WTC11 (cell line): ENCODE measurements at places on chromosomes 3 and 15. TPM values are rescaled to one million over a fixed set of nuclear protein-coding genes. Genes with fewer than 3 reads are reported as not detected.
A peak's percentile ranks its signal among the peaks of the same experiment; 100 is the strongest.

The CLN6 gene
- total RNA-seq: 50.2 to 52.2 TPM (median 50.8 TPM) in 3 replicates

The CCR2 gene
- total RNA-seq: 0.07 TPM in 1 of 3 replicates, not detected in the others

GRCh38 chr15:64883997-64884511 is 27.6 kb upstream of the ANKDD1A start:
- H3K27me3 ChIP-seq: no peaks in the 10 kb centered on the region
- H3K4me3 ChIP-seq: no peak overlapping the region
- peaks cover 4% of the 10 kb centered on the region for H3K4me1 ChIP-seq
- H3K36me3 ChIP-seq: no peaks in the 10 kb centered on the region
- no peak for DNase-seq
- peak overlapping the region; percentile 7; the same call in 1 of the 2 replicates for H3K27ac ChIP-seq

The DGKG gene
- 0.30 to 0.92 TPM (median 0.57 TPM) in 3 replicates for total RNA-seq
